ENCODE measurements at places on chromosomes 2 and 18. TPM values are rescaled to one million over a fixed set of nuclear protein-coding genes. Genes with fewer than 3 reads are reported as not detected.

OSR1 gene
- 1.1 TPM for total RNA-seq

TMEFF2 gene
- 1.2 TPM for total RNA-seq

PIEZO2 gene
- 3.2 TPM for total RNA-seq

ACTR2 gene
- 76.2 TPM for total RNA-seq

DNA sequence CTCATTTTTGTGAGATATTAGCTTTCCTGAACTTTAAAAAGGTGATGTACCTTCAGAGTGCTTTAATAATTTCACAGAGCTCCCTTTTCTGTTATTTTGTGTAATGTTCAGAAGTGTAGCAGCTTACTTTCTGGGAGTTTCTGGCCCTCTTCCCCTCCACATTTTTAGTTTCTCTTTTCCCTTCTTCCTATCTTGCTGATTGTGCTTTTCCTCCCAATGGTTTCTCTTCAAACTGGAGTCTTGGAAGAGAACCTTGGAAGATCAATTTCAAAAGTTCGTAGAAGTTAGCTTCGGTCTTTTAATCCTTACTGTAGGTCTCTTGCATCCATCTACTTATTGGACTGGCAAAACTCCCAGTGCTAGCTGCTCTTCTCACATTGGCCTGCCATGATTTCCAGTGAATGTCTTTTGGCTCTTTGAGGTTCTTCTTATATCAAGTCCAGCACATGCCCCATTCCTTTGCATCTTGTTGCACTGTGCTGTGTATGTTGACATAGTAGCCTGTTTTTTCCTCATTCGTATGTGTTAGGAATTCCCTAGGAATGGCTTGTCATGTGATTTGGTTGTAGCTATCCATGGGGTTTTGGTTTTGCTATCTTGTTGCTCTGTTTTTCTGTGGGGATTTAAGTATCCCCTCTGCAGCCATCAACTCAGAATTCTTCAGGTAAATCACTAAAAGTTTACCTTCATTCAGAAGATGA, 7.8 kb downstream of the CCNT2 start:
- DNase-seq = no peak

DNA sequence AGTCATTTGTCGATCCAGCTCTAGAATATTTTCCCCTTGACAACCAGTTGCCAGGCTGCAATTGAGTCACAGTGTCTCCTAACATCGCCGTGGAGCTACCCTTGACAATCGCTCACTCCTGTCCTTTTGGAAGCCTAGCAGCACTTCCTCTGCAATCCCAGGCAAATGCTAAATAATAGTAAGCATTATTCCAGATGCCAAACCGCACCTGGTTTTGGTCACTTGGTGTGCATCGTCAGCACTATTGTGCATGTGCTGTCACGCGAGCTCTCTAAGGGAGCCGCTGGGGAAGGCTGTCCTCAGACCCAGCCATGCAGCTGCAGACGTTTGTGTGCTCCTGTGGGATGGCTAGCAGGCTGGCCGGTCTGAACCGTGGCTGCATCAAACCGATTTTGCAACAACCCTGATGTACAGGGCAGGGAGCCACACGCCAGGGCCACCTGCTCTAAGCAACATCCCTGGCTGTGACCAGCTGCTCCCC, 549.5 kb upstream of the ID2 start:
- no peak for DNase-seq

- no peak for DNase-seq
Observed at GRCh38 chr2:85822766-85823165, 66.0 kb downstream of the ST3GAL5 start.

DNA sequence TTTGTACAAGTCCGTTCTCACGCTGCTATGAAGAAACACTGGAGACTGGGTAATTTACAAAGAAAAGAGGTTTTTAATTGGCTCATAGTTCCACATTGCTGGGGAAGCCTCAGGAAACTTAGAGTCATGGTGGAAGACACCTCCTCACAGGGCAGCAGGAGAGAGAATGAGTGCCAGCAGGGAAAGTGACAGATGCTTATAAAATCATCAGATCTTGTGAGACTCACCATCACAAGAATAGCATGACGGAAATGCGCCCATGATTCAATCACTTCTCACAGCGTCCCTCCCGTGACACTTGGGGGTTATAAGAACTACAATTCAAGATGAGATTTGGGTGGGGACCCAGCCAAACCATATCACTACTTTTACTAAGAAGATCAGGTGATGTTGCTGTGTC, 285.8 kb downstream of the TMX3 start:
- no peak for DNase-seq

- DNase-seq = no peak
Observed at GRCh38 chr2:66985906-66986305, 411.2 kb upstream of the ETAA1 start.

- DNase-seq = peak; percentile 64
Observed at GRCh38 chr2:197255543-197255942, 55.0 kb downstream of the ANKRD44 start.

GRCh38 chr2:234463626-234464290, 33.1 kb downstream of the ARL4C start:
- DNase-seq = no peak

- DNase-seq = no peak
Observed at GRCh38 chr18:44388329-44388728, 292.4 kb upstream of the SETBP1 start.

GRCh38 chr2:135818937-135819610, 17.9 kb downstream of the LCT start:
- no peak for DNase-seq

DNA sequence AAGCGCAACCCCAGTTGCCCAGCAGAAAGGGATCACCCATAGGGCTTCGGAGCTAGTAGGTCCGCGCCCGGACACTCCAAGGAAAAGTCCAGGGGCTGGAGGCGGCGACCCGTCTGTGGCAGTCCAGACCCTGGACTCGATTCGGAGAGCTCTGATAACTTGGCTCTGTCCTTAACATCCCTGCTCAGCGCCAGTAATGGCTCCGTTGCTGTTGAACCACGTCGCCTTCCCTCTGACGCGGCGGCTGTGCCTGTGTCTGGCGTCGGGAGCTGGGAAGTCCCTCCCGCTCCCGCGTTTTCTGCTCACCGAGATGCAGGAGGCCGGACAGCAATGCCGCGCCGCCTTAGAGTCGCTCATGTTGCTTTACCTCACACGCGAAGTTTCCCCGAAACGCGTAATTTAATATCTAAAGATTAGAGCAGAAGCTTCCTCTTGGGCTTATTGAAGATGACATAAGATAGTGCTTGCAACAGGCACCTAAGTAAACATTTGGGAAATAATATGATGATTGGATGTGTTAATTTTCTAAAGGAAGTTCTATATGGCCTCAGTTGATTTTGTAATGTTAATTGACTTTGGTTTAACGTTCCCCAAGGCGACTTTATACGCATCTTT, 1.3 kb upstream of the ZBTB14 start:
- peak; percentile 19 for DNase-seq

DNA sequence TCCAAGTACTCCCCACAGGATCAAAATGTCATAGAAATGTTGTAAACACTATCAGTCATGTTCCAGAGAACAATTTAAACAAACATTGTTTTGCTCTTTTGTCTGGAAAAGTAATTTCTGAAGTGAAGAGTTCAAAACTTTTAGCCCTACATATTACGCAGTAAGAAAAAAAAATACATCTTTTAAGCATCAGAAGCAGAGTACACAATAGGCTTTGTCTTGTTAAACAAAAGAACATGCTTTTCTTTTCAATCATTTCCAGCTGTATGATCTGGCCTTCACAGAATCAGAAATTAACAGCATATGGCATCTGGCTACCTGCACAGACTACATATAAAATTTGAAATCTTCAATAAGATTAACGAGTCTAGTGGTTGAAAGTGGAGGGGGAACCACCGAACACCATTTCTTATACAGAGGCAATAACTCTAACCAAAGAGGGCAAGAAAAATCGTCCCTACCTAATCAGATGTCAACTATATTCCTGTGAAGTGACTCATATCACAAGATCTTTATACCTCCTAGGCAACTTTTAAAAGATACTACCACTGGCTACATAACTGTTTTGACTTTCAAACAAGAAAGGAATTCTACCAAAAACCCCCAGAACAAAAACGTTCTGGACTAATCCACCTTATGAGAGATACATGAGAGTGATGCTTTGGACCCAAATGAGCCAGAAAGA, 149.3 kb downstream of the EXOC6B start:
- no peak for DNase-seq
